ENCODE measurements at places on chromosomes 3 and 15.

- DNase-seq, result no peak
Measured at GRCh38 chr15:100570735-100571313, 31.2 kb downstream of the LINS1 start.

DNA sequence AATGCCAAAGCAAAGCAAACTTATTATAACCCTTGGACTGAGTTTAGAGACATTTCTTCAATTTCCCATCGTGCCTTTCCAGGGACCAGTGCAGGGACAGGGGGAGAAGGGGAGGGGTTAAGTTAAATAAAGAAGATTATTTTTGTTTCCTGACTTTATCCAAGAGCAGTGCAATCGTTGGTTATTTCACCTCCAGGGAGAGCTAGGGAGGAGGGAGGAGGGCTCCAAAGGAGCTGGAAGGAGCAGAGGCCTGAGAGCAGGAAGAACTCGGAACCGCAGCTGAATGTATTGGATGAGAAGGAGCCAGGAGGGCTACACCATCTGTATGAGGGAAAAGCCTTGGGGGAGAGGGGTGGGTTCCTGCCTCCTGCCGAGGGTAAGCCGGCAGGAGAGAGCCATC is 20.7 kb downstream of the HAPLN3 start:
- no peak for DNase-seq

DNA sequence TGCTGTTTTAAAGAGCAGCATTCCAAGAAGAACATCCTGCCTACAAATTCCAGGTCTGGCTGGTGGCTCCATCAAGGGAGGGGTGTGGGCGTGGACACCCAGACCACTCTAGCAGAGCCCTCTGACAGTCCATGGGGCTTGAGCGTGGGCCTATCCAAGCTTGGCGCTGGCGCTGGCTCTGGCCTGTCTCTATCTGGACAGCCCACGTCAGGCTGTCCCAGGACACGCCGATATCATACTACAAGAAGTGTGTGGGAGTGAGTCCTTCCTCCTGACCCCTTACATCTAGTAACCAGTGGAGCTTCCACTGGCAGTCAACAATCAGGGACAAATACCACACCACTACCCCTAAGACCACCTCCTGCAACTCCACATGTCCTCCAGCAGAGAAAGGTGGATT is 17.1 kb upstream of the DUSP7 start:
- no peak for DNase-seq

GRCh38 chr15:26864664-26865191 is 2.1 kb upstream of the GABRA5 start:
- DNase-seq, result peak; percentile 73

GRCh38 chr15:78263351-78263781 is 996 bp upstream of the DNAJA4 start:
- no peak for DNase-seq

DNA sequence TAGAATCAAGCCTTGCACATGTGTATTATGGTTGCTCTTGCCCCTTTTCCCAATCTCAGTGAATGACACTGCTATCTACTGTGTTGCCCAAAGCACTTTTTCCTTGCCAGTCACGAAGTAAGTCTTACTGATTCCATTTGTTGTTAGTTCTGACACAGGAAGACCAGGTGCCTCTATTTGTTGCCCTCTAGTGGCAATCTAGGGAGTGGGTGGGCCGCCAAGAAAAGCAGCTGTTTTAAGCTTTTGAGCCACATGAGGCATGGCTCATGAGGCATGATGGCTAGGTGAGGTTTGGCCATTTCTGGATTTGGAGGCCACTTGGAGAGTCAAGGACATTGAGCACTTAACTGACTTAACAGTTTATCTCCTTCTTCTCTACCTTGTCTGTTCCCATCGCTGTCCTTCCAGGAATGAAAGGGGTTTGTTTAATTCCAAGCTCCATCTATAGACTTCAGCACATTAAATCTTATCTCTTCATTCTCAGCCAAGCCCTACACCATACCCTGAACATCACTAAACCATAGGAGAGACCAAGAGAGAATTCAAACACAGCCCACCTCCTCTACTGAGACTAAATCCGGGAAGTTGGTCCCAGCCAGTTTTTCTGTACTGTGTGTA is 103.1 kb downstream of the HCN4 start:
- peak; percentile 34 for DNase-seq

GRCh38 chr3:98014268-98014585 is 20.9 kb downstream of the GABRR3 start:
- DNase-seq, result no peak

GRCh38 chr3:144407335-144407734 is 435.7 kb downstream of the DIPK2A start:
- DNase-seq, result no peak

GRCh38 chr3:27471923-27472550 is 12.1 kb downstream of the SLC4A7 start:
- DNase-seq, result no peak

DNA sequence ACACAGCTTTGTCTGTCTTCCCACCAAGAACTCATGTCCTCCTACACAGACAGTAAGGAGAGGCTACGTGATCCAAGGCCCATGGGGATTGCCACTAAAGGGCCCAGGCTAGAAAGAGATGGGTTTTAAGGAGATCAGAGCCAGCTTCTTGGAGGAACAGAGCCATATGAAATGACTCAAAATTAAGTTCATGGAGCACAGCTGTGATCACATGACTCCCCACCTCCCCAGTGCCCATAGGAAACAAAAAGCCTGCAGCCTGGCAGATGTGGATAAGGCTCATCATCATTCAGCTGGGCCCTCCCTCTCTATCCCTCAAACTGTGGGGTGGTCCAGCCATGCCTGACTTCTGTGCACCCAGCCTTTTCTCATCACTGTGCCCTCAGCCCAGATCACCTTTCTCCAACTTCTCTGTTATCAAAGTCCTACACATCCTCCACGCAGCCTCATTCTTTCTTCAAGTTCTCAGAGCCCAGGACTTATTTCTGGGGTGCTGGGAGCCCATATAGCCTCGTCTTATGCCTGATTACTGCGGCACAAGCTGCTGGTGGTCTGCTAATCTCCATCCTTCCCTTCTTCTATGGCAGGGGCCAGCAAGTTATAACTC is 137.6 kb downstream of the SMAD6 start:
- no peak for DNase-seq
